ENCODE measurements at places on chromosomes 11 and 22.
A peak's percentile ranks its signal among the peaks of the same experiment; 100 is the strongest.

GRCh38 chr22:19522190-19522880, 1.9 kb downstream of the CLDN5 start:
- DNase-seq = peak; percentile 71

DNA sequence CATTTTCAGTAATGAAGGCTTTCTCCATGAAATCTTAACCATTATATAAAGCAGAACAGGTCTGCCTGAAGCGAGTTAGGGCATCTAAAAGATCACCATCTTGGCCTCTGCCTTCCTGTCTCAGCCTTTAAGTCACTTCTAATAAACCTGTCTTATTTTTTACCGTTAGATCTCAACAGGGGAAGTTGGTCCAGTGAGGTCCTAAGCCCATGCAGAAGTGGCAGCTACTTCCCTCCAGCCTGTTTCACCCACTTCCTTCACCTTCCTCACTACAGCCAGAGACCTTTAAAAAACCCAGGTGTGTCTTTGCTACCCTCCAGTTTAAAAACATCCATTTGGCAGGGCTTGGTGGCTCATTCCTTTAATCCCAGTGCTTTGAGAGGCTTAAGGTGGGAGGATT, 14.1 kb upstream of the LIPT2 start:
- DNase-seq = no peak

DNA sequence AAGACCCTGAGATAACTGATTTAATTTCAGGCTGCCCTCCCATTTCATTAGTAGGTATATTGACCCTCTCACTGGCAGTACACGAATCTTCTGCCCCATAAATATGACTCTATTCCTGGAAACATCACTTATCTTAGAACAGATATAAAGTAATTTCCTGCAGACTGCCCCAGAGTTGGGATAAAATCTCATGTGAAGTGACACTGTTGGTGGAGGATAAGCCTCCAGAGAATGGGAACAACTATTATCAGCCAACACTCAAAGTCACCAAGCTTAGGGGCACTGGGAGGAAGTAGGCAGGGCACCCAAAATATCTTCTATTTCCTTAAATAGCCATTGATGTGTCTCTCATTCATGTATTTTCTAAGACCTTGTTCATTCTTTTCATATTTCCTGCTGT, 8.2 kb downstream of the OR51B5 start:
- DNase-seq = no peak

GRCh38 chr11:47179655-47179991, 2.9 kb upstream of the ARFGAP2 start:
- no peak for DNase-seq

DNA sequence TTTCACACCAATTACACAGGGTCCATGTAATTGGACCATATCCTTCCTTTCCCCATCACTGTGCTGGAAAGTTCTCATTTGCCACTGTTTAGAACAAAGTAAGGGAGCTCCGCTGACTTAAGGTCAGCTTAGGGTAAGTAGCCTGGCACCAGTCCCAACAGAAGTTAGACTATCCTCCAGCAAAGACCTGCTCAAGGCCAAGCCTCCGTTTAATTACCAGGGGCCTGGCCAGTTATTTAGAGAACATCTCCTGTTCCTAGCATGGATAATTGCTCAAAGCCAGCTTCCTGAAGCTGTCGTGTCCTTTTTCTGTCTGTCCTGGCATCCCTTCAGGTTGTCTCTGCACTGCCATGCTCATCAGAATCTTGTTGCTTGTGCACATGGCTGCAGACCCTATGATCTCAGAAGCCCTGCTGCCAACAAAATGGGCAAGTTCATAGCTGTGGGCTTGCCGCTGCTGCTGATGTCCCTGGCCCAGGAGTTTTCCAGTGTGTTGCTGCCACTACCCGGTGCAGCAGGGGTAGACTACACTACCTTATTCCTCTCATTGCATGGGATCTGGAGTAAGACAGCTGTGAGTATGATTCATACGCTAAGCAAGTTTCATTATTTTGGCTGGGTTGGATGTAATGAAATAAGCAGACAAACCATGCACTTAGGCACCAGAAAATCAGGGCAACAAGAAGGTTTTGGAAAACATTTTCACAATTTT, 8.1 kb downstream of the OR8A1 start:
- DNase-seq = no peak

DNA sequence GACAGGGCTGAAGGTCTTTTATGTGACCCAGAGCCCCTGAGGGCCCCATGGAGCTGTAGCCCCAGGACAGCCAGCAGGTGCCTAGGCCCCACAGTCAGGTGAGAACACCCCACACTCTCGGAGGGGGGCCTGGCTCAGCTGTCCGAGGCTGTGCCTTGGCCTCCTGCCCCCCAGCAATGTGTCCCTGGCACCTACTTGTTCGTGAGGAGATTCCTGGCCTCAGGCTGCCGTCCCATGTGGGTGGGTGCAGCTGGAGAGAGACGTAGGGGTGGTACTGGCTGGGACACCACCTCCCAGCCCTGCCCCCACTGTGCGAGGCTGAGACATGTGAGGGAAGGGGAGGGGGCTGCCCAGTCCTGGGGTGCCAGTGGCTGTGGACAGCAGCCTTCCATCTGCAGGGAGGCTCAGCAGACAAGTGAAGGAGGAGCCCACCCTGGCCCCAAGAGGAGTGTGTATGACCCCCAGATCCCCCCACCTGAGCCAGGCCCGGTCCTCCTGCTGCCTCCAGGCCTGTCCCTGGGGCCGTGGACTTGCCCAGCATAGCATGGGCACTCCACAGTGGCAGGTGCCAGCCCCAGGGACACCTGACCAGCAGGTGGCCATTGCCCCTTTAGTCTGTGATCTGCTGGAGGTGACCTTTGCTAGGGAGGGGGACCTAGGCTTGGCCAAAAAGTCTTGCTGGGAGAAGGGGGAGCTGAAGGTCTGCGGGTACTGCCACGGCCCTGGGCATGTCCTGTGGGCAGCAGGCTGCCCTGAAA, 17.0 kb downstream of the IL17REL start:
- DNase-seq = no peak

DNA sequence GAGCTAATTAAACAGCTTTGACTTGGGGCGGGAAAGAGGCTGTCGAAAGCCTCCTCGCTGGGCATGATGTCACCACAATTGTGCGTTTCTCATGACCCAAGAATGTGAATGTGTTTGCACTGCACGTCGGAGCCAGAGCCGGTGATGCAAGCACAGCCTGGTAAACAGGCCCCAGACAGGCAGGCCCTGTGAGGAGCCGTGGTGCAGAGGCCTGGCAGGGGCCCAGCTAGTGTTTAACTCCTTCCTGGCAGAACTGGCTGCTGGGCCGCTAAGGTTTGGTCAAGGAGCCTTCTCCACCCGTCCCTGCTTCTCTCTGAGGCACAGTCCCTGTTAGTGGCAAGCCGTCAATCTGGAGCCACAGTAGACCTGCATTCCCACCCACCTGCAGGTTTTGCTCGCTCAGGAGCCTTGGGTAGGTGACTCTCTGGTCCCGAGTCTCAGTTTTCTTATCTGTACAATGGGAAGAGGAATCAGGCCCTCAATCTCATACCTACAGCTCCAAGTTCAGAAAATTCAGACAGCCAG, 25.4 kb upstream of the SMTN start:
- no peak for DNase-seq

GRCh38 chr22:30196141-30196879, 50.2 kb downstream of the LIF start:
- no peak for DNase-seq

DNA sequence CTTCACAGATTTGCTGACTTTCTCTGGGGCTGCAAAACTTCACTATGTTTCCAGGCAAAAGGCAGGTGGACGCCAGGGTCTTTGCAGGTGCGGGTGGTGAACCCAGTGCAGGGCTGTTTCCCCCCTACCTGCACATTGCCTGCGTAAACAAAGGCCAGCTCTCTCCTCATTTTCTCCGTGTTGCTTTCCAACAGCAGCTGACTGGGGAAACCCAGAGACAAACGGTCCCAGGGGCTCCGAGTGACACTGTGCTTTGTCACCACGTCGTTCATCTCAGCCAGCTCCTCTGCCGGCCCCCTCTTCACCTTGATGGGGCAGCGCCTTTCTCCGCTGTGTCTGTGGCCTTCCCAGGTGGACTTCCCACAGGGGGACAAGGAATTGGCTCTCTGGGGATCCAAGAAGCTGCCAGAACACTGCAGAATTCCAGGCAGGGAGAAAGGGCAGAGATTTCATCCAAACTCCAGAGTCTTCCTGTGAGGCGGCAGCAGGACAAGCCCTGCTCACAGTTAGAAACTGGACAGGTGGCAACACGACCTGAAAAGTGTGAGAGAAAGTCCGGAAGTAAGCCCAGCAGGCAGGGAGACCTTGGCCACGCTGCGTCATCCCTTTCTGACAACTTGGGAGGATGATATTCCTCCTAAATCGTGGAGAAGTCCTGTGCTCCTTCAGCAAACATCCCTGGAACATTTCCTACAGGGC, 1493.7 kb downstream of the TBC1D22A start:
- DNase-seq = no peak

DNA sequence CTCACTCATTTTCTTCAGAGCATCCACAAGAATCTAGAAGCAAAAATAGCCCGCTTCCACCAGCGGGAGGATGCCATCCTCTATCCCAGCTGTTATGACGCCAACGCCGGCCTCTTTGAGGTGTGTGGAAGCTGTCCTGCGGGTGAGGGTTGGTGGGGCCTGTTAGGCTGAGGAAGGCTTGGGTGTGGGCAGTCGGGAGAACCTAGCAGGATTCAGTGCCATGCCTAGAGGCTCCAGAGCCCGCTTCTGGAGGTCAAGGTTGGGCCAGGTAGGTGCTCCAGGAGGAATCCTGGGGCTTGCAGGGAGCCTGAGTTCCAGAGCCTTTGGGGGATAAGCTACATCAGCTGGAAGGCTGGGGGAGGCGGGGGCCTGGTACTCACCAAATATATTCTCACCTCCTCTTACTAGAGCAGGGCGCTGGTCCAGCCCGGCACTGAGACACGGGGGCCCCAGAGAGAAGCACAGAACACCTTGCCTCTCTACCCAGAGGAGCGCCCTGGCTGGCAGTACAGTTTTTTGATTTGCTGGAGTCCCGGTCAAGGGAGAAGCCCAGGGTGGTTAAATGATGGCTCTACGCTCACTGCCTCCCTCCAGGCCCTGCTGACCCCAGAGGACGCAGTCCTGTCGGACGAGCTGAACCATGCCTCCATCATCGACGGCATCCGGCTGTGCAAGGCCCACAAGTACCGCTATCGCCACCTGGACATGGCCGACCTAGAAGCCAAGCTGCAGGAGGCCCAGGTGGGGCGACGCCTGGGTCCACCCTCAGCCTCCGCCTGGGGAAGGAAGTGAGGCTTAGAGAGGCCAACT, 5.3 kb downstream of the GCAT start:
- no peak for DNase-seq

DNA sequence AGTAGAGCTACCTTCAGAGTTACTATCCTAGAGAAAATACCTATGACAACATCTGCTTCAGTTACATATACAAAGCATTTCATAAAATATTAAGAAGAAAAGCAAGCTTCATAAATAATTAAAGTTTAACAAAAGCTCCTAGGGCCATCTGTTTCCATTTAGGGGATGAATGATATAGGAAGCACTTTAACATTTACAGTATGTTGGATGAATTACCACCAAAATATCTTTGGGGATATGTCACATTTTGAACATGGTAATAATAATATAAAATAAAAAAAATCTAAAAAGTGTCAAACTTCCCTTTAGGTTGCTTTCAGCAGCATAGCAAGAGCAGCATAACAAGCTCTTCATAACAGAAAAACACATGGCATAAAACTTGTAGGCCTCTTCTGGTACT, 104.6 kb downstream of the ATG16L2 start:
- DNase-seq = no peak

DNA sequence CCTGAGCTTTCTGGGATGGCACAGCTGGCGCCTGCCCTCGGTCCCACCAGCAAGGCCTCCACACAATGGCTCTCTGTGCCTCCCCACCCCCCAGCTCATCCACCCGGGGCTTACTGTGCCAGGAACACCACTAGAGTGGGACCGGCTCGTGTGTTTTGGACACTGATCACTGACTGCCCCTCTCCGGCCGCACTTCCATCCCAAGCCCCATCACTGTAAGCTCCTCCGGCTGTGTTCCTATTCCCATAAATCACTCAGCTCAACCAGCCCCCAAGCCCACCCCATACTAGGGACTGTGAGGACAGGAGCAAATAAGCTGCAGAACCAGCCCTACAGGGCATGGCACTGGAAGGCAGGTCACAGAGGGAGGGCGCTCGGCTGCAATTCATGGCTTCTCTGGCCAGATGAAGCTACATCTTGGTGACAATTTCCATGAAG, 7.3 kb downstream of the APBB1 start:
- no peak for DNase-seq

GRCh38 chr11:102784380-102784779, 4.0 kb upstream of the MMP10 start:
- DNase-seq = no peak

GRCh38 chr22:34414467-34415440, 494.5 kb upstream of the LARGE1 start:
- no peak for DNase-seq

DNA sequence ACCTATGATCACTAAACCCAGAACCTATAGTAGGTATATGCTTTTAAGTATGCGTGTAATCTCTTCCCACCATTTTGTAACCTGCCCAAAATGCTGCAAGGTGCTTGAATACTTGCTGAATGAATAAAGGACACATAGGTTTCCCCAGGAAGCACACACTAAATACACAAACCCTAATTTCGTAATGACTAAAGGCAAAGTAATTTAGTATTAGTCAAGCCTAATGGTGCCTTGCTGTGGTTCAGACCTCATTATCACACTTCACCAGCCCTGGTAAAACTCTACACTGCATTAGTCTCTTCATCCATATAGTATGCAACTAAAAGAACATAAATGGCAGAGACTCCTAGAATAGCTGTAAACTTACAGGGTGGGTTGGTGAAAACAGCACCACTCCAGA, 289.0 kb upstream of the PITPNB start:
- no peak for DNase-seq

All from NCI-H2171 (cell line).